ENCODE measurements at places on chromosomes 2 and 18. TPM values are rescaled to one million over a fixed set of nuclear protein-coding genes. Genes with fewer than 3 reads are reported as not detected.

OTX1 gene
- 2.7 TPM for total RNA-seq

TEKT4 gene
- not detected for total RNA-seq

CYTIP gene
- not detected for total RNA-seq

LCT gene
- total RNA-seq: not detected

TBC1D8 gene
- 32.7 TPM for total RNA-seq

ALKAL2 gene
- total RNA-seq: not detected

CD207 gene
- not detected for total RNA-seq

SEMA4C gene
- 17.4 TPM for total RNA-seq

GPBAR1 gene
- total RNA-seq: under 0.01 TPM

REG1B gene
- total RNA-seq: not detected

ABCG5 gene
- not detected for total RNA-seq

FSHR gene
- total RNA-seq: not detected

CNDP1 gene
- total RNA-seq: not detected

ASPRV1 gene
- total RNA-seq: 0.34 TPM

TANK gene
- total RNA-seq: 115 TPM

ST6GAL2 gene
- under 0.01 TPM for total RNA-seq

TSN gene
- 50.4 TPM for total RNA-seq

CCDC150 gene
- 1.6 TPM for total RNA-seq

AGXT gene
- not detected for total RNA-seq

LYG2 gene
- not detected for total RNA-seq

REG3G gene
- not detected for total RNA-seq

SPEG gene
- 4.1 TPM for total RNA-seq

ABCB11 gene
- total RNA-seq: under 0.01 TPM

UGT1A10 gene
- not detected for total RNA-seq

EMX1 gene
- 0.07 TPM for total RNA-seq

PAX8 gene
- total RNA-seq: 1.1 TPM

INHBB gene
- 0.34 TPM for total RNA-seq

CHRNG gene
- not detected for total RNA-seq

DNAH7 gene
- total RNA-seq: 0.14 TPM

LYPD6B gene
- 10.9 TPM for total RNA-seq

ETAA1 gene
- 12.6 TPM for total RNA-seq

EML6 gene
- total RNA-seq: 1.9 TPM

LYPD1 gene
- total RNA-seq: 0.14 TPM

TMEM247 gene
- total RNA-seq: not detected

SF3B1 gene
- total RNA-seq: 160 TPM

FARSB gene
- 22.6 TPM for total RNA-seq

IL1R1 gene
- total RNA-seq: 22.9 TPM

TMEFF2 gene
- total RNA-seq: under 0.01 TPM

MYO1B gene
- 405 TPM for total RNA-seq

KLF7 gene
- total RNA-seq: 29.0 TPM

NGEF gene
- total RNA-seq: 2.1 TPM

LYPD6 gene
- total RNA-seq: 1.4 TPM

HTRA2 gene
- 31.9 TPM for total RNA-seq

MC4R gene
- not detected for total RNA-seq

GKN1 gene
- total RNA-seq: not detected

ZC3H15 gene
- 181 TPM for total RNA-seq

EFHD1 gene
- total RNA-seq: 0.07 TPM

SKOR2 gene
- total RNA-seq: not detected

TMEM182 gene
- total RNA-seq: 6.5 TPM

SLC16A14 gene
- 7.0 TPM for total RNA-seq

SPP2 gene
- not detected for total RNA-seq

MALL gene
- total RNA-seq: 38.3 TPM

DHRS9 gene
- total RNA-seq: 15.0 TPM

LIMS4 gene
- not detected for total RNA-seq

RTKN gene
- 51.9 TPM for total RNA-seq

IRS1 gene
- 34.7 TPM for total RNA-seq

FIGLA gene
- not detected for total RNA-seq
